ENCODE measurements at places on chromosomes 16 and 17.
A peak's percentile ranks its signal among the peaks of the same experiment; 100 is the strongest.

- DNase-seq = peak; percentile 61
Observed at GRCh38 chr17:38510421-38511149, 82.3 kb downstream of the ARHGAP23 start.

DNA sequence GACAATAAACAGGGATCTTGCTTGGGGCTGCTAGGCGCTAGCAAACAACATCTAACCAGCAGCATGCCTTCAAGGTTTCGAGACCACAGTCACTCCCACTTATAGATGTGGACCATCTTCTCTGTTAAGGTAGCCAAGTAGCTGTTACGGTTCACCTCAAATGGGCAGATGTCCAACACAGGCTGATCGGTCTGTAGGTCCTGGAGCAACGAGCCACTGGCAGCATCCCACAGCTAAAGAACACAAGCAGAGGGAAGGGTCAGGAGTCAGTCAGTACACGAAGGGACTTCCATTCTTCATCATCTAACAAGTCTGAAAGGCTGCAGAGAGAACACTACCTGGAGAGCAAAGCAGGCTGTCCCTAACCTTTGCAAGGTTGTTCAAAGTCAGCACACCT is 16.9 kb upstream of the GLG1 start:
- DNase-seq = no peak

DNA sequence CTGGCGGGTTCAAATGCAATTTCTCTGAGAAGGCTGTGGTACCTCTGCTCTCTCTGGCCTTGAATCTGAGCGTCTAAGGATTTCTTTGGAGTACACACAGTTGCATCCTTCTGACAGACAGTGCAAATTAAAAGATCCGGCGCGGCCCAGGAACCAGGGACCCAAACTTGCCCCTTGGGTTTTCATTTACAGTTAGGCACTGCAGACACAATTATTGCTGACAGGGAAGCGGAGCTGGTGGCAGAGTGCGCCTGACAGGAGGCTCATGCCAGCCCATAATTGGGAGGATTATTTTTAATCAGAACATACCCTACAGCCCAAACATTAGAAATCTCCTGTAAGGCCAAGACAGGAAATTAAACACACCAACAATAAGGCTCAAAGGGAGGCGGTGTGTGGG is 1023.4 kb upstream of the RBFOX1 start:
- DNase-seq = no peak

GRCh38 chr17:70099294-70099693 is 24.3 kb downstream of the KCNJ16 start:
- no peak for DNase-seq

- DNase-seq = no peak
Observed at GRCh38 chr17:56020369-56020768, 132.9 kb upstream of the ANKFN1 start.

GRCh38 chr17:47180337-47180736 is 8.8 kb downstream of the CDC27 start:
- DNase-seq = no peak

DNA sequence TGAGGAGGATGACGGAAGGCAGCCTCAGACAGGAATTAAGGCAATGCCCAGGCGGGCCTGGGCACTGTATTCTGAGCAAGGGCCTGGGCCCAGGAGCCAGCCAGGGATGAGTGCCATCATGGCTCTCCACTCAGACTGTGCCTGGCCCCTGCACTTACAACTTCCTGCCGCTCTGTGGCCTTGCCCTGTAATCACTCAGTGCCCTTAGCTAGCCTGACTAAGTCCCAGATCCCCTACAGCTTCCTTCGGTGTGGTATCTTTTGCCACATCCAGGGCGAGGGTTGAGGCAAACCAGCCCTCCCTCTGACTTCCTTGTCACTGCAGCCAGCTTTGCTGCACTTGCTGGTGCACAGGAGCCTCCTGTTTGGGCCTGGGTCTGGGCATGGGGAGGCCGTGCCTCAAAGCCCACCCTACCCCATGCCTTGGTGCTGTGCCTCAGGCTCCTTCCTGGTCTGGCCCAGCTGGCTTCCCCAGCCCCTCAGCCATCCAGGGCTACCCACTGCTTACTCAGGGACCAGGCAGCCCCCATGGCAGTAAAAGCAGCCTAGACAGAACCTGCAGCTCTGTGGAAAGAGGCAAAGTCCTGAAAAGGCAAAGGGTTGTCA is 9.3 kb downstream of the SLC46A1 start:
- DNase-seq = no peak

- no peak for DNase-seq
Observed at GRCh38 chr17:39643271-39643670, 6.3 kb downstream of the STARD3 start.

GRCh38 chr17:63543822-63544420 is 6.4 kb upstream of the DCAF7 start:
- no peak for DNase-seq

DNA sequence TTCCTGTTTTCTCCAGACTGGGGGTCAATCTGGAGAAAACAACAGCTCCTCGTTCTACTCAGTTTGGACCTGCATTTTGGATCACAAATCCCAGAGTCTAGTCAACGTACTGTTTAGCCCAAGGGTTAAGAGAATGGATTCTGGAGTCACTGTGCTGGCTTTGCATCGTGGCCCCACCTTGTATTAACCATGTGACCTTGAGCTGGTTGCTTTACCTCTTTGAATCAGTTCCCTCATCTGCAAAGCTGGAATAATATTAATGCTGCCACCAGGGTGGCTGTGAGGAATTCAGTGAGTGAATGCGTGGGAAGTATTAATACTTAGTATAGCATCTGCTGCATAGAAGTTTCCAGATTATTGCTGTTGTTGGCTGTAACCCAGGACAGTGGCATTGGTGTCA is 11.3 kb upstream of the DHRS7C start:
- DNase-seq = no peak

DNA sequence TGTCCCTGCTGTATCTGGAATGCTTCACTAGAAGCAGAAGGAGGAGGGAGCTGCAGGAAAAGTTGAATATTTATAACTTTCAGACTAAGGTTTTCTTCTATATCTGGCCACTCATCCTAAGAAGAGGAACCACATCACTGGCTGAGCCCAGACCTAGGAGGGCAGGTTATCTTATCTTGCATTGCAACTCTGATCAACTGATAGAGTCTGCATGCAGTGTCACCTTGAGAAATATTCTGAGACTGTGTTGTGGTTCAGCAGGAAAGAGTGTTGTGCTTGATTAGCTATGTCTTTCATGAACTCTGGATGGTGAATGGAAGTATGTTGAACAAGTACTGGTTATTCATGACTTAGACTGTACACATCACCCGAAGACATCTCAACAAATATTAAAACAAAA is 460.0 kb downstream of the TOX3 start:
- no peak for DNase-seq

DNA sequence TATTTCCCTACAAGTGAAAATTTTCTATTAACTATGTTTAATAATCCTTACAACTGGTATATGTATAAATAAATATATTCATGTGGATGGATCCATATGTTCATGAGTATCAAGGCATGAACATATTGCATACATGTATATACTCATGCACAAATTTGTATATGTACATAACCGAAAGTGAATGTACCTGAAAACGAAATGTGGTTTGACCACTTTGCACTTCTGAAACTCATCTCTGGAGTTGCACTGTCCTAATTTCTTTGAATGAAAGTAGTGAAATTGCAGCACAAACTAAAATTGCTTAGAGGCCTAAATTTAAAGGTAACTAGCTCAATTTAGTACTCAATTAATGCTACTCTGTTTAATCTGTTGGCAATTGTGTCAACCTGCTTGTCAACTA is 27.4 kb upstream of the GNAO1 start:
- no peak for DNase-seq

DNA sequence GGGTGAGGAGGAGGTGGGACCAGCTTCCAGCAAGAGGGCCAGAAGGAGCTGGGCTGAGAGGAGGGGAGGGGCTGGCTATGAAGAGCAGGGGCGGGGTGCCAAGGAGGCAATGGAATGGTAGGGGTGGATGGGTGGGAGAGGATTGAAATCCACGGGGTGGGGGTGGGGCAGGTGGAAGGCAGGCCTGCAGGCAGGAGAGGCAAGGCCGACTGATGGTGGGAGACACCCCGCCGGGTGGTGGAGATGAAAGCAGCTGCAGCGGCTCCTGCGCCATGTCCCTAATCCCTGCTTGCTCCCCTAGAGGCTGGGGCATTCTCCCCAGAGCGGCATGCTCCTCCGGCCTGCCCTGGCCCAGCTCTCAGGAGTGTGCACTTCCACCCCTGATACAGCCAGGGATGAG is 27.8 kb upstream of the TAC4 start:
- DNase-seq = no peak

- DNase-seq = no peak
Observed at GRCh38 chr17:65442250-65442649, 119.2 kb downstream of the AXIN2 start.

DNA sequence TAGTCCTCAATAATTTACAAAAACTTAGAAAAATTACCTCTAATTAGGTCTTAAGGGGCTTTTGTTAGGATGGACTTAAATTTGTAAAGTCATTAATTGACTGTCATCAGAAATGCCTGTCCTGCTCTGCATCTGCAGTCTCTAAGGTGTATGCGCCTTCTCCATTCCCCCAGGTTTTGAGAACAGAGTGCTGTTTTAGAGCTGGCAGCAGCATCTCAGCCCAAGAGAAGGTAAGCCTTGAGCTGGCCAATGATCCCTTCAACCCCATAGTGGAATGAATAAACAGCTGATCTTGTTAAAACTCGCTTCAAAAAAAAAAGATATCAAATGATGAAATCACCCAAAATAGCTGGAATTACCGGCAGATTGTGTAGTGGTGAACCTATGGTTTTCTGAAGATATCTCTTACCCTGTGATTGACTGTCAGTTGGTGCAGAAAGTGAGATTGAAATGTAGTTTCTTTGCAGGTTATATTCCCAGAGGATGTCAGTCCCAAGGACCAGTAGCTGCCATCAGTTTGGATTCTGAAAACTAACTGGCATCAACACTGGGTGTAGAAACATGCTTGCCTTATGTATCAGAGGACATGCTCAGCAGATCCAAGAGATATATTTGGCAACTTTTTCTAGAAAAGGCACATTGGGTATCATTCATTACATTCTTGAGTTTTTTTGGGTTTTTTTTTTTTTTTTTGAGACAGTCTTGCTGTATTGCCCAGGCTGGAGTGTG is 25.7 kb downstream of the TRPV2 start:
- no peak for DNase-seq

DNA sequence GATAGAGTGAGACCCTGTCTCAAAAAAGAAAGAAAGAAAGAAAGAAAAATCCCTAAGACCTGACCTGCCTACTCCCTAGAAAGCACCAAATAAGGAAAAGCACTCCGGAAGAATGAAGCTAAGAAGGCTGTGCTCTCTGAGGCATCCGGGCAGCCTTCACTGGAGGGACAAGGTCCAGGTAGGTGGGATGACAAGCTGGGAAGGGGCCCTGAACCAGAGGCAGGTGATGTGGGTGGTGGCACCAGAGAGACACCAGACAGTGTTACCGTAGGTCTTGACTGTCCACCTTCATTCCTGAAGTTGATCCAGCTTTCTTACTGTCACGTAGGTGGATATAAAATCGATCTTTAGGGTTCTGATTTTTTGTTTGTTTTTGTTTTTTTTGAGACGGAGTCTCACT is 26.3 kb downstream of the SMTNL2 start:
- no peak for DNase-seq

DNA sequence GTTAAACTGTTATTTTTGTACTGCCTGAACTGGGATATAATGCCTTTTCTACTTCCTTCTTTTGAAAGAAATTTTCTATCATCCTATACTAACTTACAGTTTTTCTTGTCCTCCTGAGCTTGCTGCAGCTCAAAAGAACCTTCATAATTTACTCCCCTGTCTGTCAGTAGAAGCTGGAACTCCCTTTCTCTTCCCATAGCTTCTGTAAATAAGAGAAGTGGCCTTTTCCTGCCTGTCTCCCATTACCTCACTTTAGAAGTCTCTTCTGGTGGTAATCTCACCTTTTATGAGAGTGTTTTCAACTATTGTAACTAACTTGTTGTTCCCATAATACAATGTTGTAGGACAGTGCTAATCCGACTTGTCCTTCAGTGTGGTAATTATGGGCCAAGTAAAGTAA is 246.7 kb upstream of the TBX2 start:
- no peak for DNase-seq

DNA sequence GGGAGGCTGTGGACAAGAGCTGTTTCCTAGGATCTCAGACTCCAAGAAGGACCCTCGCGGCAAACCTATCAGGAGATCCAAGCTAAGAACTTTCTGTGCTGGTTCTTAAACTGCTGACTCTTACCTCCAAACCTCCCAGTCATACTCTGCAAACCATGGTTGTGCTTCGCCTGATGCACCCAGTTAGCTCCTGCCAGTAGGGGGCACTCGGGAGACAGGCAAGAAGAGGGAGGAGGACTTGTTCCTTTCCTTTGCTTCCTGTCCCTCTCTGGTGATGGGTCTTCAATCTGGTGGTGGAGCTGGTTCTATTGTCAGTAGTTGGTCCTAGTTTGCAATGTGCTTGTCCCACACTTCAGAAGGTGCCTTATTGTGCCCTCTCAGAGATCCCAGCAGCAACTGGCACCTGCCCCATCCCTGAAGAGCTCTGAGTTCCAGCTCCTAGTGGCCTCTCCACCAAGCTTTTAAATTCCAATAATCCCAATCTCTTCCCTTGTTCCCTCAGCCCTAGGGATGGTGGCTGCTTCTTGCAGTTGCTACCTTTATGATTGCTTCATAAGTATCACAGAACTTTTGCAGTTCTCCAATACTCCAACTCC is 113.5 kb upstream of the RPL38 start:
- DNase-seq = peak; percentile 48

DNA sequence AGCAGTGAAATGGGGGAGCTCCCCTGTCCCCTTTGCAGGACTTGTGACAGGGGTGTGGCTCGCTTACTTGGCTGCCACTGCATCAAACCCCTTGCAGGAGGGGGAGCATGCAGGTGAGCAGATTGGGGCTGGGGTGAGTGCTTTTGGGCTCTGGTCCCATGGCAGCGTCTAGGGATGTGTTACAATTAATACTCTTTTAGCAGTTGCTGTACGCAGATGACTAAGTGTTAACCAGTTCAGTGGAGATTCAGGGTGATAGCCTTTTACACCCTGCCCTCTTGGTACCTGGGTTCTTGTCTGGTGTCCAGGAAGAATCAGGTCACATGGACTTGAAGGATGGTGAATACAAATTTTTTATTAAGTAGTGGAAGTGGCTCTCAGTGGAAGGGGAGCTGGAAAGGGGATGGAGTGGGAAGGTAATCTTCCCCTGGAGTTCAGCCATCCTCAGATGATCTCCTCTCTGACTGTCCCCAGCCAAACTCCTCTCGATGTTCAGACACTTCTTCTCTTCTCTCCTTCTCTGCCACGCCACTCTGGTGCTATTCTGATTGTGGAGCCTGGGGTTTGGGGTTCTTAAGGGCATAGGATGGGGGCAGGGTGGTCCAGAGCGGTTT is 100.1 kb downstream of the MARF1 start:
- no peak for DNase-seq

DNA sequence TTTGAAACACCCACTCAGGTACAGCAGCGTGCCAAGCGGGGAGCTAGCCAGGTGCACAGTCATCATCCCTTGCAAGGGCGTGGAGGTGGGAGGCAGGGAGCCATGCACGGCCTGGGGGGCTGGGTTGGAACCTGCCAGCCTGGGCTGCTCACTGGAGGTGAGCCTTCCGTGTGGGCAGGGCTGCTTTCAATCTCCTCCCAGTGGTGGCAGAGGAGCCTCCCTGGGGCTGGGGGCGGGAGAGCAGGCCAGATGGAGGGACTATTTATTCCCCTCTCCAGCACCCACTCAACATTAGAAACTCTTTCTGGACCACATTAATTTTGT is 90.3 kb downstream of the KATNIP start:
- DNase-seq = no peak

GRCh38 chr17:10421900-10422542 is at the start of gene MYH8:
Gene MYH8, minus strand, starts transcription at chr17:10421950. Its CDS starts 1,723 bp downstream, at chr17:10420227.
- no peak for DNase-seq

- no peak for DNase-seq
Observed at GRCh38 chr17:44024271-44024663, 9.5 kb upstream of the TMEM101 start.

Data from neuronal stem cell (in vitro differentiated cells).